ENCODE measurements at places on chromosomes 7 and 10.

- DNase-seq: no peak
These were observed 24.8 kb upstream of the PFKP start for GRCh38 chr10:3042589-3042988.

GRCh38 chr10:72470666-72471065 is 115.9 kb upstream of the DNAJB12 start:
- DNase-seq: no peak

DNA sequence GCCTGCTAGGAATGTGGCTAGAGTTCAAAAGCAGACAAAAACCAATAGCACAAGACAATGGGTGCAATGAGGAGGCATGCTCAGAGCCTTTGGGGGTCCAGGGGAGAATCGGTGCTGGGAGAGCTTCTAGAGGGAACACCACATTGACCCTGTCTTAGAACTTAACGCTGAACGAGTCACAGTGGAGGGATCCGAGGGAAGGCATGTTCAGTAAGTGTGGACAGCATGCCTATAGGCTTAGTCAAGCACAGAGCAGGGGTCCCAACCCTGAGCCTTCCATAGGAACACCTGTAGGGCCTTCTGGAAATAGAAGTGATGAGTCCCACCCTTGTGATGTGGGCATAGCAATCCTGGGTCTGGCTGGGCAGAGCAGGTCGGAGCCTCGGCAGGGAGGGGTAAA is 148.7 kb downstream of the PKD1L1 start:
- DNase-seq: no peak

- DNase-seq: no peak
These were observed 1.1 kb downstream of the CAMK2G start for GRCh38 chr10:73873142-73873837.

DNA sequence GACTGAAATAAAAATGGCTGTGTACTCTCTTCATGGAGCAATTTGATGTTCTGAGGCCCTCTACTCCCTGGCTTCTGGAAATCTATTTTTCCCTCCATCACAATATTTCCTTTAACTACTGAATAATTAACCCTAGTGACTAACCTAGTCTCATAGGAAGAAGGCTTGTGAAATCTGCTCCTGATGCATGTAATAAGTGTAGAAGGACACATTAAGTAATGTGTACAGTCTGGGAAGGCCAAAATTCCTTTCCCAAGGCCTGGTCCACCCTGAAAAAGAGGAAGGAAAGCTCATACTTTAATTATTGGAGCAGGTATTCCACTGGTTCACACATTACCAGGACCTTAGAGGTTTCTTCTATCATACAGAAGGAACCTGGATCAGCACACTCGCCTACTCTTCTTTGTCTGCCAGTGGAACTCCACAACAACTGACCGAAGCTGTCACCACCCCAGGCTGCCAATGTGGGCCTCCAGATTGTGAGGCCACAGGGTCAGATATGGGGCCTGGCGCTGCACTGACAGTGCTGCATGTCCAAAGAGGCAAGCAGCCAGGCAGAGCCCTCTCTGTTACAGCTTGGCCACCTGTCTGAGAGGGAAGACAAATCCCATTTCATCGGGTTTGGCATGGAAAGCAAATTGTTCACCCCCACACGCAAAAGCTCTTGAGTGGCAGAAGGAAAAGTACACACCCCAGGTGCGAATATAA is 54.4 kb upstream of the FAM133B start:
- DNase-seq: no peak

DNA sequence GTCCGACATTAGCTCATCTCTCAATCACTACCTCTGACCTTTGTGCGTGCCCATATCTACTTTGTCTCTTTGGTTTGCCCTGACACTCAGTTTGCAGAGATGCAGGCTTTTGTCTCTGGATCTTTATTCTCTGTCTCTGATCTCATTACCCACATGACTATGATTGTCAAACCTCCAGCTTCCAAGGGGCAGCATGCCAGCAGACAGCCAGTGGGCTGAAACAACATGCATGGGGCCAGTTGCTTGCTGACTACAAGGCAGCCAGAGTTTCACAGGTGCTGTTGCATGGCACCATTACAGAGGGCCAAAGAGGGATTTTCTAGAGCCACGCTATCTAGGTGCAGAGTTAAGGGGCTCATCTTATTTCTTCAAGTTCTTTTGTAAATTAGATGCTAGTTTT is 146.2 kb downstream of the SPAG6 start:
- no peak for DNase-seq

GRCh38 chr10:12212454-12212853 is 16.5 kb downstream of the CDC123 start:
- no peak for DNase-seq

GRCh38 chr7:5270788-5271187 is 12.0 kb upstream of the SLC29A4 start:
- no peak for DNase-seq

DNA sequence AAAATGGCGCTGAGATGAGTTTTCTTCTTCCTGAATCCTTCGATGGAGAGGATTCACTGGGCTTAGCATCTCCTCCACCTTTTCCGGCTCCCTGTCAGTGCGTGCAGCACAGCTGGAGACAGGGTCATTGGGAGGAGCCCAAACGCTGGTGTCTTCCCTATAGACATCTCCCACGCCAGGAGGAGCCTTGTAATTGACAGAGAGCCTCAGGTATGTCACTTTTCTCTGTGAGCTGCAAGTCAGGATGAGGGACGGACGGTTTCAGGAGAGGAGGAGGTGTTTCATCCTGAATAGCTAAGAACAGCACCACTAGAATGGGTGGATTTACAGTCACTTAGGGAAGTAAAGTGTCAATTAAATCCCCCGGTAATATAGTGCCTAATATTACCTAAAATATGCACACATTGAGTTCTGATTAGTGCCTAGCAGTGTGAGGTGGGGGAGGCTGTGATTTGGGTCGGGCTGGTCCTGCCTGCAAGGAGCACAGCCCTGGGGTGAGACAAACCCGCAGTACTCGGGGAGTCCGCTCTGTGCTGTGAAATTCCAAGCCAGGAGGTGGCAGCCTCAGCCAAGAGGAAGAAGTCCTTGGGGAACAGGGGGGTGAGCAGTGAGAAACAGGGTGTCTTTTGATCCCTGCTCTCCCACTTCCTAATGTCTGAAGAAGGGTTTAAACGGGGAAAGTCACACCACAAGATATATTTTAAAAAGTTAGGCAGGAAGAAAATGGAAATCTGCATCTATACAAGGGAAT is 28.2 kb downstream of the IL15RA start:
- peak; percentile 62 for DNase-seq

DNA sequence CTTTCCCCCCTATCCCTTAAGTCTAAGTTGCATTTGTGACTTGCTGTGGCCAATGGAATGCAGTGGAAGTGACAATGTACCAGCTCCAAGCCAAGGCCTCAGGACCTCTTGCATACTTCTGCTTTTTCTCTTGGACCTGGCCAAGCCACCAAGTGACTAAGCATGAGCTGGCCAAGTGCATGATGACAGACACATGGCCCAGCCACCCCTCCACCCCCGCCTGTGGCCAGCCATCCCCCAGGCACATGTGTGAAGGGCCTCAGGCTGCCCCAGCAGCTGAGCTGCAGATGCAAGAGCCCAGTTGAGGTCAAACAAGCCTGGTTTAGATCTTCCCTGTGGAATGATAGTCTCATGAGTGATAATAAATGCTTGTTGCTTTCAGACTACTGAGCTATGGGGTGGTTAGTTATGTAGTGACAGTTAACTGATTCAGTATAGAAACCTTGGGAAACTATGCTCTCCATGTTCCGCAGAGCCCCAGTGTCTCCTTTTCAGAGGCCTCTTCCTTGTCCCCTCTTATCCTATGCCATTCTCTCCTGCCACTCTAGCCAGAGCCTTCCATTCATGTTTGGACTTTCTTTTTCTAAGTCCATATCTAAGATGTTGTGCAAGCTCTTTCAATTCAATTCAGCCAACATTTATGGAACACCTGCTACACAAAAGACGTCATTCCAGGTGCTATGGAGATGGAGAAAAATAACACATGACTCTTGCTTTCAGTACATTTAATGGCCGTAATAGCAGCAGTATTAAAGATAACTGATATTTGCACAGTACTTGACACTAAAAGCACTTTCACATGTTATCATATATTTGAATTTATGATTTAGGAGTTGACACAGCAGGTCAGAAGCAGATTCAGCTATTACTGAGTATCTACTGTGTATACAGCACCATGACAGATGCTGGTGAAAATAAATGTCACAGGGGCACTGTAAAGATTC is 55.5 kb upstream of the LOXL4 start:
- peak; percentile 69 for DNase-seq

Data from HTR-8/SVneo (cell line).